ENCODE measurements at places on chromosomes 7 and 10. TPM values are rescaled to one million over a fixed set of nuclear protein-coding genes. Genes with fewer than 3 reads are reported as not detected.

MKX gene
- not detected for polyA plus RNA-seq

ANKRD30A gene
- not detected for polyA plus RNA-seq

SYT15 gene
- 0.05 TPM for polyA plus RNA-seq

H2BK1 gene
- not detected for polyA plus RNA-seq

TMEM139 gene
- polyA plus RNA-seq = 0.87 TPM

LRRTM3 gene
- polyA plus RNA-seq = not detected

C7orf57 gene
- not detected for polyA plus RNA-seq

LSM5 gene
- polyA plus RNA-seq = 115 TPM

AMPH gene
- polyA plus RNA-seq = 0.18 TPM

INA gene
- polyA plus RNA-seq = not detected

All from CD8-positive, alpha-beta memory T cell (primary cell).